ENCODE measurements at places on chromosomes 5 and 9.

- no peak for DNase-seq
Measured at GRCh38 chr5:59847586-59847985, 45.9 kb downstream of the PDE4D start.

DNA sequence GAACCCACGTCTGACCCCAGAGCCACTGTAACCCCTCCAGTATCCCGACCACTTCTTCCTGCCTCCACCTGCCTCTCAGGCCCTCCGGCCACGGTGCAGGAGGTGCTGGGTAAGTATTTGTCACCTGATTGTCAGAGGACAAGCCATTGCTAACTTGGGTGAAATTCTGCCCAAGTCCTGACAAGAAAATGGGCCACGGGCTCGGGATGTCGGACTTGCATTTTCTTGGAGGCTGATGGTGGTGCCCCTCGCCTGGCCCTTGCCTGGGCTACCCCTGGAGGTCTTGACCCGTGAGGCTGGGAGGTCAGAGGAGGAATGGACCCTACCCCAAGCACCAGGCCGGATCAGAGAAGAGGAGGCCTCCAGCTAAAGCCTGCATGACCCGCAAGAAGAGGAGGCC is 149.7 kb upstream of the COL5A1 start:
- DNase-seq: peak; percentile 30

DNA sequence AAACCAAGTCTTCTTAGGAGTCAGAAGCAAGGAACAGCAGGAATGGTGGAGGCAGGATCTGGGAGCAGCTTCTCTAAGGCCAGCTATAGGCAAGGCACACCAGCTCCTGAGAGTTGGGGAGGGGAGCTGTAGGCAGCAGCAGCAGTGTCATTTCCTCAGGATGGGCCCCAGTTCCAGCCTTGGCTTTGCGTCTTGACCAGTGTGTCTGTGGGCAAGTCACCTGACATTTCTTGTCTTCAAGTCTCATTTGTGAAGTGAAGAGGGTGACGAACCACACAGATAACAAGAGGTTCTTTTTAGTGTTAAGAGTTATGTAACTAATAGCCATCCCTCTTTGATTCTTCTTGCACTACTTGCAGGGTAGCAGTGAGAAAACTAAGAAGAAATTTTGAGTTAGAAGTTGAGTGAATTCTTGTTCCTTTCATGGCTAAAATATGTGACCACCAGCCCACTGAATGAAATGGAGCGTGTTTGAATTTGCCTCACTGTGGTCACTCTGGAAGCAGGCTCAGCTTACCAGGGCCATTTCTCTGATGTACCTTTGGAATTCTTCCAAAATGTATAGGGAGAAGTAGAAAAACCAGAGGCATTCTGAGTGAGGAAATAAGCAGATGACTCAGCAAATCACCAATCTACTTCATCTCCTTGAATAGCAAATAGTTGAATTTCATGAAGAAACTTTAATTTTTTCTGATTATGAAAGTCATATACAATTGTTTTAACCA is 42.4 kb downstream of the RHOBTB3 start:
- no peak for DNase-seq

- no peak for DNase-seq
Measured at GRCh38 chr5:113606298-113607134, 93.0 kb downstream of the YTHDC2 start.

- DNase-seq: no peak
Measured at GRCh38 chr5:100584889-100585288, 49.7 kb downstream of the FAM174A start.

DNA sequence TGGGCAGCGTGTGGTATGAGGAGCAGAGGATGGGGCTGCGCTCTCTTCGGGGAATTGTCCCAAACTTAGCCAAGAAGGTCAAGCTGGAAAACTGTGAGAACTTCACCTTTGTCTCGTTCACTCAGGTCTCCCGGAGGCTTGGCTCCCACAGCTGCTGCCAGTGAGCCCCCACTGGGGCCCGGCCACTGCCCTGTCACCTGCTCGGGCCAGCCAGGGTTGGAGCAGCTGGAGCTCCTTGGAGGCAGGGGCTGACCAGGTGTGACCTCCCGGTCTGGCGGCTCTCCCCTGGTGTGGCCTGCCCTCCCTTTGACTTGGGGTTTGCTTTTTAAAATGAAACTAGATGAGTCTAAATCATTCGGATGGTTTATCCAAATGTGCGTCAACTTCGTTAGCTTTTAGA is 58.0 kb downstream of the INIP start:
- DNase-seq: no peak

GRCh38 chr9:14301583-14302021 is 12.3 kb downstream of the NFIB start:
- DNase-seq: no peak

- DNase-seq: no peak
Measured at GRCh38 chr9:38074441-38074961, 5.5 kb upstream of the SHB start.

GRCh38 chr5:154319736-154320135 is 126.1 kb upstream of the SAP30L start:
- DNase-seq: no peak

- DNase-seq: no peak
Measured at GRCh38 chr9:22700171-22700570, 253.5 kb downstream of the DMRTA1 start.

GRCh38 chr5:129379406-129379805 is 80.7 kb upstream of the ADAMTS19 start:
- DNase-seq: no peak

DNA sequence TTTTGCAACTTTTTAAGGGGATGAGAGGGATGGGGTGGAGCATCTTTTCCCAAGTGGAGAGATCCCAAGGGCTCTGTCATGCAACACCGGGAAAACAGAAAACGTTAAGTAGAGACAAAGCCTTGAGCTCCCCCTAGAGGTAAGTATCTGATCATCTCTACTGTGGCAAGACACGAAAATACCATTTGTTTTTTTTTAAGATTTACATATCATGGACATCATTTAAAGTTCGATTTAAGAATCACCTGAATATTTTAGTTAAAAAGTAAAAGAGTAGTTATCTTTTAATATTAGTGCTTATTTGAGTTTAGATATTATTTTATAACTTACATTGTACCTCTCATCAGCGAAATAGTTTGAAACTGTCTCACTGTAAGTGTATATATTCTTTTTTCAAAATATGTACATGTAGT is 200.4 kb downstream of the LRRC70 start:
- DNase-seq: no peak

- peak; percentile 82 for DNase-seq
Measured at GRCh38 chr9:134408939-134409737, 82.9 kb downstream of the RXRA start.

- DNase-seq: no peak
Measured at GRCh38 chr5:13357929-13358328, 586.6 kb downstream of the DNAH5 start.

- DNase-seq: peak; percentile 85
Measured at GRCh38 chr9:127568971-127569885, 42.8 kb upstream of the STXBP1 start.

- DNase-seq: no peak
Measured at GRCh38 chr9:109923806-109924205, 143.8 kb downstream of the PALM2AKAP2 start.

DNA sequence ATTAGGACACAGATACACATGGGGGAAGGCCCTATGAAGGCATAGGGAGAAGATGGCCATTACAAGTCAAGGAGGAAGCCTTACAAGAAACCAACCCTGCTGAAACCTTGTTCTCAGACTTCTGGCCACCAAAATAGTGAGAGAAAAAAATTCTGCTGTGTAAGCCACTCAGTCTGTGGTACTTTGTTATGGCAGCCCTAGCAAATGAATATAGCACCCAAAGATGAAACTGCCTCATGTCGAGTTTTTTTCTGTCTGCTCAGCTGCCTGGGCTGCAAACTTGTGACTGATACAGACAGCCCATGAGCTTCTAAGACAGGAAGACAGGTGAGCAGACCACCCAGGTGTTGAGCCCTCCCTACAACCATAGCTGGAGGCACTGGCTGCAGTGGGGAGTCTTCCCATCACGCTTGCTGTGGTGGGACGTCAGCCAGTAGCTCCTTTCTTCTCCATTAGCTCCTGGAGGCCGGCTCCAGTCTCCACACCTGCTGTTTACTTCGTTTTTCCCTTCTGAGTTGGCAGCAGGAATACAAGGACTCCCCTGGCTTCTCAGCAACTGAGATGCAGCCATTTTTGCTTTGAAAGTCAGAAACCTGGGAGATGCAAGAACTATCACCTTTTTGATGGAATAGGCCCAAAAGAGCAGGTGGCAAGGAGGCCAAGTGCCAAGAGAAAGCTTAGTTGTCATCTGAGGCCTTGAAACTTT is 164.9 kb downstream of the SEMA6A start:
- DNase-seq: no peak

DNA sequence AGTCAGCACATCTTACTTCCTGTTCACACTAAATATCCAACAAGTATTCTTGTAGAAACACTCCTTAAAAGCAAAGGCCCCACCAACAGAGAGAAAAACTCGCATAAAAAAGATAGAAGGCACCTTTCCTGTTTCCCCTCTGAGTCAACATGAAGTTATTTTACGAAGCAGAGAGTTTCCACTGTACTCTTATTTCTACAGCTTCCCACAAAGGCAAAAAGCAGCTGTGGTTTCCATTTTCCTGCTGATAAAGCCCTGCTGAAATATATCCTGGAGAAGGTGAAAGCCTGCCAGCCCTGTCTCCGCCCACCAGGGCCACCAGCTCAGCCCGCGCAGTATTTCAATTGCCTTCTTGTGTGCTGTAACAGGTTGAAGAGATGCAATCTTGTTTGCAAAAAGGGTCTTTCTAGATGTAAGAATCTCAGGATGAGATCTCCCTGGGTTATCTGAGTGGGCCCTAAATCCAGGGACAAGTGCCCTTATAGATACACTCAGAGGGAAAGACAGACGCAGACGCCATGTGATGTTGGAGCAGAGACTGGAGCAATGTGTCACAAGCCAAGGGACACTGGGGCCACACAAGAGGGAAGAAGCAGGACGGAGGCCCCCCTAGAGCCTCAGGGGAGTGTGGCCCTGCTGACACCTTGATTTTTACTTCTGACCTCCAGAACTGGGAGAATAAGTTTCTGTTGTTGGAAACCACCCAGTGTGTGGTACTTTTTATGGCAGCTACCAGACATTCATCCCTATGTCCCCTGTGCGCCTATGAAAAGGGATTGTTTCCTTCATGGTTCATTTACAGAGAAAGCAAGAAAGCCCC is 19.9 kb downstream of the SEMA4D start:
- DNase-seq: no peak

GRCh38 chr5:12759377-12759776 is 855.1 kb upstream of the CTNND2 start:
- DNase-seq: no peak
